NCI-H2029 treated with DMSO at 0.1 percent for 48 hours (cell line): ENCODE measurements at places on chromosomes 7 and 10.

GRCh38 chr7:22876986-22877729 lies 54.5 kb upstream of the TOMM7 start:
- DNase-seq, result no peak

- DNase-seq, result no peak
Observed at GRCh38 chr10:32120147-32120546, 63.9 kb upstream of the KIF5B start.

- DNase-seq, result no peak
Observed at GRCh38 chr10:2625094-2625493, 442.3 kb upstream of the PFKP start.

GRCh38 chr7:158255156-158255555 lies 332.5 kb downstream of the PTPRN2 start:
- no peak for DNase-seq

DNA sequence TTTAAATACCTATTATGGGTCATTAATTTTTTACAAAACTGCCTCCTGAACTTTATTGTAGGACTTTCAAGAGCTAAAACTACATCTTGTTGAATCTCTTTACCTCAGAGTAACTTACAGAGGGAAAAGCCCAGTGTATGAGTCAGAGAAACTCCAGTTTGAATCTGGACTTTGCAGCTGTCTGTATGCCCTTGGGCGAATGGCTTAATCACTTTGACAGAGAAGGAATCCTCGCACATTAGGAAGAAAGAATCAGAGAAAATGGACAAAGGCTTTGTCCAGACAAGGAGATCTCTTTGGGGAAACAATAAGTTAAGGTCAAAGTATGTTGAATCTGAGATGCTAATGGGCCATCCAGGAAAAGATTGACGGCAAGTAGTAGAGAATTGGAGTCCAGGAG lies 484.2 kb upstream of the CELF2 start:
- no peak for DNase-seq

DNA sequence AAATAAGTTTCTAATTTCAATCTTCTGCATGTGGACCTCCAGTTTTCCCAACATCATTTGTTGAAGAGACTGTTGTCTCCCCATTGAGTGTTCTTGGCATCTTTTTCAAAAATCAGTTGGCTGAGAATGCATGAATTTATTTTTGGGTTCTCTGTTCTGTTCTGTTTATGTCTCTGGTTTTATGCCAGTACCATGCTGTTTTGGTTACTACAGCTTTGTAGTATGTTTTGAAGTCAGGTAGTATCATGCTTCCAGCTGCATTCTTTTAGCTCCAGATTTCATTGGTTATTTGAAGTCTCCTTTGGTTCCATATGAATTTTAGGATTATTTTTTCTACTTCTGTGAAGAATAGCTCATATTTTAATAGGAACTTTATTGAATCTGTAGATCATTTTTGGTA lies 21.2 kb upstream of the SFTPD start:
- DNase-seq, result no peak

- DNase-seq, result no peak
Observed at GRCh38 chr10:116810895-116811294, 38.4 kb upstream of the ENO4 start.

DNA sequence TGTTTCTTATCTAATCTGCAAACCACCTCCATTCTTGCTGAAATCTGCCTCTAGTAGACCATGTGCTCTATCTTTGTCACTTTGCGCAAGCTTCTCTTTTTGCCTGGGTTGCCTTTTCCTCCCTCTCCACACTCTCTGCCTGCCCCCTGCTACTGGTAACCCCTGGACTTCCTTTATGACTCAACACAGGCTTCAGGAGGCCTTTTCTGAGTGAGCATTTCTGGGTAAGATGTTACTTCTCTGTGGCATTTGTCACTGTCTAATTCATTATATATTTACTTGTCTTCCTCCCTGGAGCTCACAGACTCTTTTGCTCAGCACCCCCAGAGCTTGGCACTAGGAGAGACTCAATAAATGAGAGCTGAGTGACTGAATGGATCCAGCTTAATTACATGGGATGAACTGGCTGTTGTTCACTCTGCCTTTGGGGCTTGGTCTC lies 8.4 kb downstream of the GOLGA7B start:
- DNase-seq, result no peak

DNA sequence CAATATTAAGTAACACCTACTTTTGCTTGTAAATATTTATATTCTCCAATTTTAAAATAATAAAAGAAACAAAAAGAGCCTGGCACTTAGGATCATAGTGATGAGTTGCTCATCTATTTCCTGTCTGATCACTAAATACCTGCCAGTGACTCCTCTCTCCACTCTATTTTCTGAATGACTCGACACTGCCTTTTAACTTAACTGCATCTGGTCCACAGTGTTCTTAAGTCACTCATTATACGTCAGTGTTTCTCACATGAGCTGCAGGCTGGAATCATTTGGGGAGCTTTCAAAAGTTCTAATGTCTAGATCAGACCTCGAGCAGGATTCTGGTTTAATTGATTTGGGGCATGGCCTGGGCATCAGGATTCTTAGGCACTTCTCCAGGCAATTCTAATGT lies 78.0 kb upstream of the AGBL3 start:
- DNase-seq, result no peak

DNA sequence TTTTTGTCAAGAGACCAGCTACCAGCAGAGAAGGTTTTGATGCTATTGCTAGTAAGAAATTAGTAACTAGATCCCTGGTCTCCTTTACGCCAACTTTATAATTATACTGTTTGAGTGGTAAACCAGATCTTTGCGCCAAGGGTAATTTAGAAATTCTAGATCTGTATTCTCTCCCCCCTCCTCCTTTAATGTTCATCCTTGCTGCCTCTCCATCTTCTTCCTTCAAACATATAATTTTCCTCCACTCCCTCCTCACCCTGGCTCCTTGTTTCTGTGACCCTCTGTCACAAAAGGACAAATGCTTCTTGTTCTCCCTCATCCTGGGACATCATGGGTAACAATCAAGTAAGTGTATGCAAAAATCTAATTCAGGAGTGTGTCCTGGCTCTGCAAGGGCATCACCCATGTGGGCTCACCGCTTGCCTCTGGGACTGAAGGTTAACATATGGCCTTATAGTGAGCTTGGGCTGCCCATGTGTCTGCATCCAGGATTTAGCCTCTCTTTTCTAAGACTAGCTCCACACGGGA lies 121.2 kb downstream of the BAMBI start:
- DNase-seq, result no peak

DNA sequence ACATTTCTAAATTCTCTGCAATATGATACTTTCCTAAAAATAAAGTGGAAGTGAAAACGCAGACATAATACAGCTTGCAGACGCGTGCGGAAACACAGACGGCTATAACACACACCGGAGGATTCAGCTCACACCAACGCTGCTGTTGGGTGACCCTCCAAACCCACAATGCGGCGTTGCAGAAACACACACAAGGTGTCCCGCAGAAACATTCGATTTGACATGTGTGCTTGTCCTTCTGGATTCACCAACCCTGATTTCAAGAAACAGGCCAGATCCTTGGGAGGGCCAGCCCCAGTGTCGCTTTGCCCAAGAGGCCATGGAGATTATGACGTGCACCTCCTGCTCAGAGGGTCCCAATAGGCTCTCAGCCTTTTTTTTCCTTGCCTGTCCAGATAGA lies 136.7 kb upstream of the TCERG1L start:
- no peak for DNase-seq

- peak; percentile 57 for DNase-seq
Observed at GRCh38 chr7:140512317-140513000, 33.2 kb upstream of the MKRN1 start.

DNA sequence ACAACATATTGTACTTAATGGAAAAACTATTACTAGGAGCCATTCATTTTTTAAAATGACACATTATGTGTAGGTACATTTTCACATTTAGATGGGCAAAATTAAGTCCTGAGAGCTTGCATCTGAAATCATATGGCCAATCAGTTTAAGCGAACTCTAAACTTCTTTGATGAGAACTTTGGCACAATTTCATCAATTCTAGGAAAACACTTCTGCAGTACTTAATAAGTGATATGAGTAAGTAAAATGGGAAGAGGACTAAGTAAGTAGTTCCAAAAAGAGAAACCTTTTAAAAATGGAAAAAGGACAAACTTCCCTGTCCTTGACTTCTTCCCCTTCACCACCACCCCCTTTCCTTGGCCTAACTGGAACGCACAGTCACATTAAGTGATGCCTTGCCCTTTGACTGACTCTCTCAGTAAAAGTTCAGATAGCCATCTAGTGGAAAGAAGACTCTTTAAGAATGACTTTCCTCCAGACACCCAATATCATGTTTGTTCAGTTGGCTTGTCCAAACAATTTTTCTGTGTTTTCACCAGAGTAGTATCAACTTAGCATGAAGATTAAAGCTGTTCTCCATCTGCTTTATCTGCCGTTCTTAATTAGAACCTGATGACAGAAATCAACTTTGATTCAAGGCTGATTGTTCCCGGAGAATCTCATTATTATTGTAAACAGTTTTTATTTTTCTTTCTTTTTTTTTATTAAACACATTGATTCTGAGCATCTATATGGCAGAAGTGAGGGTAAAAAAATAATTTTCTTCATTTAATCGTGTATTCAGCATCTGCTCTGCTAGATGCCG lies 45.1 kb downstream of the CNNM2 start:
- no peak for DNase-seq

DNA sequence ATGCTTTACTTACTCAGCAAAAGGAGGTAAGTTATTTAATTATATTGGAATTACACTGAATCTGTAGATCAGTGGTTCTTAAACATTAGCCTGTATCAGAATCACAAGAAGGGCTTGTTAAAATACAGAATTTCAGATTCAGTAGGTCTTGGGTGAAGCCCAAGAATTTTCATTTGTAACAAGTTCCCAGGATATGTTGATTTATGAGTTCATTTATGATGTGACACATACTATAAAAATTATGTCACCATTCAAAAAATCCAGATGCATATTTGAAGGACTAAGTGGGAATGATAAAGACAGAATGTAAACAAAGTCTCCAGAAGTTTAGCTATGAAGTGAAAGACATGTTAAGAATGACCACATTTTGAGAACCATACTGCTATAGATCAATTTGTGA lies 52.3 kb downstream of the HECTD2 start:
- no peak for DNase-seq

DNA sequence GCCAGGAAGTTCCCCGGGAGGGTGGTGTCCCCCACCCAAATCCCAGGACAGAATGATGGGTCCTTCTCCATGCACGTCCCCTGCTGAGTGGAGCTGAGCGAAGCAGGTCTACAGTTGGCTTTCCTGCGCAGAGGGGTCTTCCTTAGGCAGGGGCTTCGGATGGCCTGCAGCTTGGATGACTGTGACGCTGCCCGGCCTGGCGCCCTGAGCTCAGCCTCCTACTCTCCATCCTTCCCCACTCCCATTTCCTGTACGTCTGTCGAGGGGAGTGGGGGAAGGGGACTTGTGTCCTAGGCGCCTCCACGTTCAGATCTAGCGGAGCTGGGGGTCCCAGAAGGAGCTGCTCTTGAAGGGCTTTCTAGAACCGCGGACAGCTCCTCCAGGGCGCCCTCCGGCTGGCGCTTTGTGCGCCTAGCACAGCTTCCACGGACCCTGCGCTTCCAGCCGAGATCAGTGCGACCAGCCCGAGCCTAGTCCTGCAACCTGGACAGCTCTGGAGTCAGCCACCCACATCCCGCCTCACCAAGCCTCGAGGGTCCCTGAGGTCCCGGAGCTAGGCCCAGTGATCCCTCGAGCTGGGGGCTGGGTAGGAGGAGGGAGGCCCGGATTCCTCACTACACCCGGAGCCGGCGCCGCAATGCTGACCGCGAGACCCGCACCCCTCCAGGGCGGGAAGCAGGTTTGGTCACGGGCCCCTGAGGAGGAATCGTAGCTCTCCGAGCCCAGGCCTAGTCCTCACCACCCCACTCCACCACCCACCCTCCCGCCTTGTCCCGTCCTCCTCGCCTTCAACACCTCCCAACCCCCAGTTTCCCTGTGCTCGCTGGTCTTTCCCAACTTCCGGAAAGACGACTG lies 1.9 kb downstream of the GRID1 start:
- no peak for DNase-seq

- peak; percentile 48 for DNase-seq
Observed at GRCh38 chr7:96414931-96415292, 93.0 kb upstream of the SLC25A13 start.

- no peak for DNase-seq
Observed at GRCh38 chr7:118039963-118040489, 143.9 kb upstream of the LSM8 start.

DNA sequence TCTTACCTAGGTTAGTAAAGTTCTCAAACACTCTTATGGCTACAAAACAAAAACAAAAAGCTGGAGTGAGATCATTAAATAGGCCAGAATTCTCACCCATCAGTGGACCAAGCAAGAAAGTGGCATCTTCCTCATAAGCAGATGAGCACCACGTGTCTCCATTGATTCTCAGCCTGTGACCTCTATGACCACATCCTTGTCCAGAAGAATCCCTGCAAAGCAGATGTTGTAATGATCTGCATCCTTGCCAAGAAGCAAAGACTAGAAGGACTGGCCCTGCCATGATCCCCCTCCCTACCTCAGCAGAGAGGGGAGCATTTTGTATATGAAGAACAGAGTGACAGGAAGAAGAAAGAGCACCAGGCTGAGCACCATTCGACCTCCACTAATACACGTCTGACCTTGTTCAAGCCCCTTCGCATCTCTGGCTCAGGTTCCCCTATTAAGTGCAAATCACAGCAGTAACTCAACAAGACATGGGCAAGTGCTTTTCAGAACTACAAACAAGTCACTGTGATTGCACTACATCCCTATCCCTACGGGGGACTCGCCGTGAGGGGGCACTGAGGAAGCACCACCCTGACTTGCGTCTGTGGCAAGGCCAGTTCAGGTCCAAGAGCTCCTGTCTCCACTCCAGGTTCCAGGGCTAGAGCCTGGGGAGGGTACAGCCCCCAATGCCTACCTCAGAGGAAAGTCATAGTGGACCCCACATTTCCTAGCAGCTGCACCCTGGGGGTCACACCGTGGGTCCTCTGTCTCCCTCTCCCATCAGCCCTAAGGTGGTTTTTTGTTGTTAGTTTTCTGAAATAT lies 22.2 kb upstream of the RASSF4 start:
- DNase-seq, result no peak

- no peak for DNase-seq
Observed at GRCh38 chr10:76905251-76905650, 732.4 kb downstream of the KCNMA1 start.

DNA sequence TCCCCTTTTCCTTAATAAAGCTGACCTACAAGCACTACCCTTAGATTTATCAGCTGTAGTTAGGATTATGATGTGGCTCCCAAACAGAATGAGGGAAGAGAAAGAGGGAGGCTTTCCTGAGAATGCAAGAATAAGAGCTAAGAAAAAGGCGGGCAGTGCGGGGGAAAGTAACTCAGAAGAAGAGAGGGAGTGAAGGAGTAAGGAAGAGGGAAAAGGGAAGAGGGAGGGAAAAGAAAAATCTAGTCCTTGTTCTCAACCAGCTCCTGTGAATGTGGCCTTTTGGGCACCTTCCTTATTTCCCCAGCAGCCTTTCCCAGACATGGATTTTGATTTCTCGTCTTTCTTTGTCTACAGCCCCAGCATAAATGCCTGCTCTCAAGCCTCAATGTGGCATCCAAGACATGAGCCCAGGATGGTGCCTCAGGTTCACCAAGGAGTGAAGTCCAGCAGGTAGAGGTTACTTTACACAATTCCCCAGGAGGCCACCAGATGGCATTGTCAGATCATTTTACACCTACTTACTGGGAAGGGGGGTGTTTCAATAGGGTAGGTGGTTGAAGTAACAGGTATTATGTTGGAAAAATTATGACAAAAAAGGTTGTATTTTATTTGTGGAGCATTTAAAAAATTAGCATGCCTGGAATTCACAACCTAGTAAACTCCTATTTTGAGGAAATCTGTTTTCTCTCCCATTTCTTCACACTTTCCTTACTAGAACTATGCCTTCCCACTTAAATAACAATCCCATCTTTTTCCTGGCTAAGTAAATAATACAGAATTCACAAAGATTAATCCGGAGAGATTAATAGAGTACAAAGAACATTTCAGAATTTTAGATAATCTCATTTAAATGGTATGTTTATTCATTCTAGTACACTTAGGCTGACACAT lies 106.5 kb downstream of the HTR7 start:
- no peak for DNase-seq
